ENCODE measurements at places on chromosomes 3 and 15. TPM values are rescaled to one million over a fixed set of nuclear protein-coding genes. Genes with fewer than 3 reads are reported as not detected.

GRCh38 chr3:119184796-119185570 lies 11.6 kb downstream of the UPK1B start:
- peaks cover 10% of the 10 kb centered on the region for H3K4me1 ChIP-seq
- peak overlapping the region; percentile 46 for H3K27ac ChIP-seq
- peak; percentile 92 for DNase-seq
- no peaks in the 10 kb centered on the region for H3K27me3 ChIP-seq
- H3K4me3 ChIP-seq: no peak overlapping the region

DNA sequence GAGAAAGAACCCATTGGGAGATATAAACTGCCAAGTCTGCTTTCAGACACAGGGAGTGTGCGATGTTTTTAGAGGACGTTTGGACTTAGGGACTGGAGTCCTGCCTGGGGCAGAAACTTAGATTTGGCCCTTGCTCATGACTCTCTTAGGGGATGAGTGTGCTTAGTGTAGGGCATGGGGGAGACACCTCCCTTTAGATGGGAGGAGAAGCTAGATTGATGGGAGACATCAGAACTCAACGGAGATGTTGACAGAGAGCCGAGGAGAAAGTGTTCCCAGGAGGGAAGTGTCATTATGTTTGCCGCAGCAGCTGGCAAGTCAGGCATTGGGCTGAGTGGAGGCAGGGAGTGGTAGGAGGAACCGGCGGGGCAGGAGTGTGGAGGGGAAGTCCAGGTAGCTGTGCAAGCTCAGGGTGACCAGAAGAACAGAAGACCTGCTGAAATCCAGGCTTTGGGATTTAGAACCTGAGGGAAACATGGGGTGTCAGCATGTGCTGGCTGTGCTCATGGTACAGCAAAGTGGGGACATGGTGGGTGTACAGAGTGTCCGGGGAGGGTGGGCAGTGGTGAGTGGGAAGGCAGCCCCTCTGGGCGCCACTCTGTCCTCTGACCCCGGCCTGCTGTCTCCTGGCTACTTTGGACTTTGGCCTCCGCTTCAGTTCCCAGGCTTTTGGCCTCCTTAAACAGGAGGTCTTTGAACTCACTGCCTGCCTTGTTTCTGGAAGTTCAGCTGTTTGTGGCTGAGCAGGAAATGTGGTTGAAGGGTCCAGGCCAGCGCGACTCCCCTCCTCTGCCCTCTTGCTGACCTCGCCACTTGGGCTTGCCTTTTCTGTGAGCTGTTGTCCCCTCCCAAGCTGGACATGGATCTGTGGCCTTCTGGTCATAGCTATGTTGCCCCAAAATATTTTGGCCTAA lies 324.0 kb upstream of the LRRFIP2 start:
- peaks cover 7% of the 10 kb centered on the region for H3K27me3 ChIP-seq
- H3K4me3 ChIP-seq: no peak overlapping the region
- H3K27ac ChIP-seq: no peak overlapping the region
- no peak for DNase-seq
- H3K4me1 ChIP-seq: no peaks in the 10 kb centered on the region
- no peaks in the 10 kb centered on the region for H3K36me3 ChIP-seq

DNA sequence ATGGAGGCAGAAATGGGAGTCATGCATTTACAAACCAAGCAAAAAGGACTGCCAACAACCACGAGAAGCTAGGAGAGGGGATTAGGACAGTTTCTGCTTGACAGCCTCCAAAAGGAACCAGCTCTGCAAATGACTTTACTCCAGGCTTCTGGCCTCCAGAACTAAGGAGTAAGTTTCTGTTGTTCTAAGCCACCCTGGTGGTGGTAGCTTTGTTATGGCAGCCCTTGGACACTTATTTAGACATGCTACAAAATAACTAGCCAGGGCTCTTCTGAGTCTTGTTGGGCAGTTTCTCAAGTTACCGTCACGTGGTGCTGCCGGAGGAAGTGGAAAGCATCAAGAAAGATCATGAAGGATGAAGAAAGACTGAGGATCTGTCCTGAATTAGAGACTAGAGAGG lies 386.5 kb downstream of the LRTM1 start:
- no peaks in the 10 kb centered on the region for H3K27me3 ChIP-seq
- no peak for DNase-seq
- no peak overlapping the region for H3K27ac ChIP-seq
- no peaks in the 10 kb centered on the region for H3K36me3 ChIP-seq

GRCh38 chr3:62343755-62344154 lies 29.6 kb downstream of the FEZF2 start:
- H3K4me1 ChIP-seq: no peaks in the 10 kb centered on the region
- H3K36me3 ChIP-seq: no peaks in the 10 kb centered on the region
- no peak overlapping the region for H3K27ac ChIP-seq
- H3K4me3 ChIP-seq: no peak overlapping the region
- no peak for DNase-seq
- H3K27me3 ChIP-seq: no peaks in the 10 kb centered on the region

DNA sequence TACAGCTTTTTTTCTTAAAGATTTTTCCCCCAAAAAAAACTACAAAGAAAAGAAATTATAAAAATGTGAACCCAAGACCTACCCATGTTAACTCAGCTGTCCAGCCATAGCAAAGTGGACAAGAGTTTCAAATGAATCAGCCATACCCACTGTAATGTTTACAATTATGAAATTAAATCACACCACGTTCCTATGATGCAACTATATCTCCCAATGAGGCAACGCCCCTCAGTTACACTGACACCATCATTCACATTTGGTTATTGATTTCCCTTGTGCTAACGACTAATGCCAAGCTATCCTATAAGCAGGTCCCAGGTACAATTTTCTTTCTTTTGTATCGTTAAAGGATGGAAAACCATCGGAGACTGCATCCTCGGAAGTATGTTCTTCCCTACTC lies 115.1 kb upstream of the ICE2 start:
- peaks cover 45% of the 10 kb centered on the region for H3K27me3 ChIP-seq
- no peak overlapping the region for H3K27ac ChIP-seq
- H3K4me3 ChIP-seq: no peak overlapping the region
- H3K4me1 ChIP-seq: peaks cover 4% of the 10 kb centered on the region
- no peaks in the 10 kb centered on the region for H3K36me3 ChIP-seq
- DNase-seq: no peak

DNA sequence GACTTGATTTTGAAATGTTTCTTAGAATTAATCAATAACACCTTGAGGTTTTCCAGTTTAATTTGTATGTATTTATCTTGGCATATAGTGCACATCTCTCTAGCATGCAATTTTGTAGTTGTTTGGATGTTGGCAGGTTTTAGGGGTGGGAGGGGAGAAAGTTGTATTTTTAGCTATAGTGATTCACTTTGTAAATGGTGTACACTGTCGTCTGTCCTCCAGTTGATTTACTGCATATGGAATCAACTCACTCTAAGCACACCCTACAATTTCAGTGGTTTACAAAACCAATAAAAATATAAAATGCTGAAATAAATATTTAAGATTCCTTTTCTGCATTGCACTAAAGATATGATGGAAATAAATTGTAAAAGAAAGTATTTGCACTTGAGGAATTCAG lies 199.1 kb downstream of the CDIN1 start:
- H3K36me3 ChIP-seq: no peaks in the 10 kb centered on the region
- H3K4me3 ChIP-seq: no peak overlapping the region
- no peaks in the 10 kb centered on the region for H3K27me3 ChIP-seq
- no peaks in the 10 kb centered on the region for H3K4me1 ChIP-seq
- H3K27ac ChIP-seq: no peak overlapping the region

DNA sequence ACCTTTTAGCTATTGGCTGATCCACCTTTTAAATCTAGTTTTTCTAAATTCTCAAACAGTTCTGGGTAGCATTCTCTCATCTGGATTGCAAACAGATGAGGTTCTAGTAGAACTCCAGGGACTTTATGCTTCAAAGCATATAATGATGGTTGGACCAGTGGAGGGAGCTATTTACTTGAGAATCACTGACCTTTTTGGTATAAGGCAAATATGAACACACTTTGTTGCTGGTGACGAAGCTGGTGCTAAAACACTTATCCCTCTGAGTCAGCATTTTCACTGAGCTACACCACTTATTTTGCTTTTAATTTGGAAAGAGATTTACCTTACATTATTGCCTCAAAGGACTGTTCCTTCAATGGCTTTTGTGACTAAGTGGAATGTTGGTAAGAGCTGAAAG lies 58.6 kb upstream of the SLITRK3 start:
- peak; percentile 10 for DNase-seq
- no peaks in the 10 kb centered on the region for H3K36me3 ChIP-seq
- H3K27me3 ChIP-seq: no peaks in the 10 kb centered on the region

GRCh38 chr3:81516042-81516441 lies 245.4 kb downstream of the GBE1 start:
- no peak overlapping the region for H3K27ac ChIP-seq
- no peaks in the 10 kb centered on the region for H3K36me3 ChIP-seq
- H3K4me3 ChIP-seq: no peak overlapping the region
- DNase-seq: no peak
- no peaks in the 10 kb centered on the region for H3K4me1 ChIP-seq

GRCh38 chr15:73724212-73724611 lies 28.9 kb downstream of the INSYN1 start:
- H3K4me3 ChIP-seq: no peak overlapping the region
- peaks cover 2% of the 10 kb centered on the region for H3K27me3 ChIP-seq
- no peak for DNase-seq
- H3K27ac ChIP-seq: no peak overlapping the region
- no peaks in the 10 kb centered on the region for H3K4me1 ChIP-seq

DNA sequence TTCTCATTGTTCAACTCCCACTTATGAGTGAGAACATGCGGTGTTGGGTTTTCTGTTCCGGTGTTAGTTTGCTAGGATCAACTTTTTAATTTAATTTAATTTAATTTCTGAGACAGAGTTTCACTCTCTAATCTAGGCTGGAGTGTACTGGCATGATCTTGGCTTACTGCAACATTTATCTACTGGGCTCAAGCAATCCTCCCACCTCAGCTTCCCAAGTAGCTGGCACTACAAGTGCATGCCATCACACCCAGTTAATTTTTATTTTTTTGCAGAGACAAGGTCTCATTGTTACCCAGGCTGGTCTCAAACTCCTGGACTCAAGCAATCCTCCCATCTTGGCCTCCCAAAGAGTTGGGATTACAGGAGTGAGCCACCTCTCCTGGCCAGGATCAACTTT lies 82.7 kb downstream of the GPR156 start:
- no peaks in the 10 kb centered on the region for H3K36me3 ChIP-seq
- H3K27ac ChIP-seq: no peak overlapping the region
- no peaks in the 10 kb centered on the region for H3K27me3 ChIP-seq
- H3K4me3 ChIP-seq: no peak overlapping the region
- DNase-seq: no peak

DNA sequence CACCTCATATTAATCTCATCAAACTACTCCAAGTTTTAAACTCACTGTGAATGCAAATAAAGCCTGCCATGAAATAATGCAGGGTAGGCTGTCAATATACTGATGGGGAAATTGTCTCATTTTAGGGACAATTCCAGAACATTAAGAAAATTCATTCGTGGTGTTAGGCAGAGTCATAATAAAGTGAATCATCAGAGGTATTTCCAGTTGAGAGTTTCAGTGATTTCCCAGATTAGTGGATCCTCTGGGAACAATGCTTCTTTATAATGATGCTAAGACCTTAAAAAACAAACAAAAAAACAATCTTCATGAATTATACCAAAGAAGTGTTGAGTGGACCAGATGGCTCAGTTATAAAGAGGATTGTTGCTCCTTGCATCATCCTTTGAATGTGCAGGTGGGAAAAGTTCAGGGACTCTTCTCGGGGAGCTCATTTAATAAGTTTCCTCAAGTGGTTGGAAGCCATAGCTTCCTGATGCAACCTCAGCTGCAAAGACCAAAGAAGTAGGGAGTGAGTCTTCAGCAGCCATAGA lies 360.9 kb upstream of the TRIM42 start:
- peaks cover 4% of the 10 kb centered on the region for H3K27me3 ChIP-seq
- no peaks in the 10 kb centered on the region for H3K4me1 ChIP-seq
- no peak for DNase-seq
- no peak overlapping the region for H3K4me3 ChIP-seq

- no peak overlapping the region for H3K27ac ChIP-seq
- H3K36me3 ChIP-seq: no peaks in the 10 kb centered on the region
- no peaks in the 10 kb centered on the region for H3K27me3 ChIP-seq
- no peak for DNase-seq
- no peak overlapping the region for H3K4me3 ChIP-seq
Observed at GRCh38 chr15:46636206-46636605, 1001.4 kb downstream of the SQOR start.

- no peaks in the 10 kb centered on the region for H3K4me1 ChIP-seq
- no peaks in the 10 kb centered on the region for H3K36me3 ChIP-seq
- no peaks in the 10 kb centered on the region for H3K27me3 ChIP-seq
- DNase-seq: no peak
- no peak overlapping the region for H3K27ac ChIP-seq
- H3K4me3 ChIP-seq: no peak overlapping the region
Observed at GRCh38 chr3:12369598-12369997, 80.7 kb downstream of the PPARG start.

GRCh38 chr3:153287017-153287416 lies 125.0 kb downstream of the RAP2B start:
- no peak overlapping the region for H3K4me3 ChIP-seq
- no peaks in the 10 kb centered on the region for H3K27me3 ChIP-seq
- H3K36me3 ChIP-seq: no peaks in the 10 kb centered on the region
- no peak overlapping the region for H3K27ac ChIP-seq

DNA sequence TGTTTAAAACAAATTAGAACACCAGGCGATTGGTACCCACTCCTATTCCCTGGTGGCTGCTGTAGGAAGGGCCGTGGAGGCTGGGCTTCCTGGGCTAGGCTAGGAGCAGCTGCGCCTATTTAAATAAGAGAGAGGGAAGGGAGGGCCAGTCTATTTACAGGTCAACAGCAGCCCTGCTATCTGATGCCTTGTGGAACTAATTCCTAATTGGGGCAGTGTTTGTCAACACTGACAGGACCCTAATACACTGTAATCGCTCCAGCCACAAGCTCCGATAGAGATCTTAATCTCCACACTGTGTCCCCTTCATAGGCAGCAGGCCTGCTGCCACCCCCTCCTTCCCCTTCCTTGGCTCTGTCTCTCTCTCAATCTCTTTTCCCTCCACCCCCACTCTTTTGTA lies 116.9 kb upstream of the SOX14 start:
- no peaks in the 10 kb centered on the region for H3K4me1 ChIP-seq
- H3K27me3 ChIP-seq: no peaks in the 10 kb centered on the region
- H3K27ac ChIP-seq: no peak overlapping the region
- H3K4me3 ChIP-seq: no peak overlapping the region
- H3K36me3 ChIP-seq: no peaks in the 10 kb centered on the region

DNA sequence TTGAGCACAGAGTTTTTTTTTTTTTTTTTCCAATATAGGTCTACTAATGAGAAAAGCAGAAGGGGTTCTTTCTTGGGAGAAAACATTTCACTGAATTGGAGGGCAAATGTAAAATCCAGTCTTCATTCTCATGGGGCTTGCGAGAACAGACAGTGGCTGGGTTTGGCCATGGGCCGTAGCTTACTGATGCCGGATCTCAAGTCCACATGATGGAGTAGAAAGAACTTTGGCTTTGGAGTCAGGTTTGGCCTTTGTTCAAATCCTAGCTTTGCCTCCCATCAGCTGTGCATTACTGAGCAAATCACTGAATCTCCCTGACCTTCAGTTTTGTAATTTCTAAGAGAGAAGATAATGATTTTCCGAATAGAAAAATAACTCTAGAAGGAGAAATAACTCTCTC lies 59.7 kb downstream of the LMCD1 start:
- DNase-seq: peak; percentile 57
- no peaks in the 10 kb centered on the region for H3K27me3 ChIP-seq
- peaks cover 34% of the 10 kb centered on the region for H3K4me1 ChIP-seq
- no peak overlapping the region for H3K4me3 ChIP-seq

PLCL2 gene
- total RNA-seq: 3.9 TPM

CHRM5 gene
- total RNA-seq: not detected

TMEM207 gene
- not detected for total RNA-seq

UBE3A gene
- 102 TPM for total RNA-seq

CCDC191 gene
- total RNA-seq: 3.1 TPM

SRGAP3 gene
- total RNA-seq: 5.4 TPM

REC114 gene
- not detected for total RNA-seq

PIGZ gene
- 0.54 TPM for total RNA-seq

NECTIN3 gene
- 56.3 TPM for total RNA-seq
